ENCODE measurements at places on chromosomes 6 and 20. TPM values are rescaled to one million over a fixed set of nuclear protein-coding genes. Genes with fewer than 3 reads are reported as not detected.
A peak's percentile ranks its signal among the peaks of the same experiment; 100 is the strongest.

DNA sequence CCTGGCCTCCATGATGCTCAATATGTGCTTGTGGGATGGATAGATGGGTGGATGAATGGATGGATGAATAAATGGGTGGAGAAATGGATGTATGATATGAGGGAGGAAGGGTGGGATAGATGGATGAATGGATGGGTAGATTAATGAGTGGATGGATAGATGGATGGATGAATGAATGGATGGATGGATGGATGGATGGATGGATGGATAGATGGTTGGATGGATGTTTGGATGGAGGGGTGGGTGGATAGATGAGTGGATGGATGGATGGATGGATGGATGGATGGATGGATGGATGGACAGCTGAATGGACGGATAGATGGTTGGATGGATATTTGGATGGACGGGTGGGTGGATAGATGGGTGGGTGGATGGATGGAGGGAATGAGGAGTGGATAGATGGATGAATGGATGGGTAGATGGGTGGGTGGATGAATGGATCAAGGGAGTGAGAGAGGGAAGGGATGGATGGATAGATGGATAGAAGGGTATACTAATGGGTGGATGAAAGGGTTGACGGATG lies 139.4 kb downstream of the CEBPB start:
- no peak for DNase-seq

DNA sequence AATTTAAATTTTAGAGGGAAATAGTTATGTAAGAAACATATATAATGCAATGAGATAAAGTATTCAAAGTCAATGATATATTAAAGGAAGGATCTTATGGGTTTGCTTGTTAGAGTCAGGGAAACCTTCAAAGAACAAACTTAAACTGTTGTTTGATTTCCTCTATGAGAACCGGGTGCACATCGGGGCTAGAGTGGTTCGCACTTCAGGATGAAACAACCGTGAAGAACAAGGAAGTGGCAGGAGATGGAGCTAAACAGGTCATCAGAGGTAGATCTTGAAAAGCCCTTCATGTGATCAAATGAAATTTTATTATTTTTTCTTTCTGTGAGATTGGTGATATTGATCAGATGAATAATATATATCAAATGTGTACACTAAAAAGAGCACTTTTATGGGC lies 951.9 kb upstream of the FLRT3 start:
- DNase-seq, result no peak

The PTCHD4 gene
- 2.6 TPM for total RNA-seq

- peak; percentile 98 for DNase-seq
Measured at GRCh38 chr6:121482004-121482693, 46.7 kb downstream of the GJA1 start.

The HRH3 gene
- total RNA-seq, result not detected

Measured in bronchial epithelial cell (primary cell).